MV-4-11 (cell line): ENCODE measurements at places on chromosomes 3 and 15.
A peak's percentile ranks its signal among the peaks of the same experiment; 100 is the strongest.

DNA sequence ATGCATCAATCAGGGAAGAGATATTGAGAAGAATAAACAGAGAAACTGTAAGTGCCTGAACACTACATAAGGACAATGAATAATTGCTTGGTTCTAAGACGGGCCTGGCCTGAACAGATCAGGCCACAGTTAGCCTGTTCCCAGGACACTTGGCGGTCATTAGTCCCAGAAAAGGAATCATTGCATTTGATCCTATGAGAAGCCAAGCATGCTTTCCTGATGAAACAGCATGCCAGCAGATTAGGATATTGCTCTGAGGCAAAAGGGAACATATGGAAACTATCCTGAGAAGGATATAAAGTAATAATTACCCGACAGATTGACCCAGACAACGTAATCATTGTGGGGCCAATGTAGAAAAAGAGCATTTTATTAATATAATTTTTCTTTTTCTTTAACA, 51.9 kb downstream of the STRIT1 start:
- DNase-seq, result no peak

DNA sequence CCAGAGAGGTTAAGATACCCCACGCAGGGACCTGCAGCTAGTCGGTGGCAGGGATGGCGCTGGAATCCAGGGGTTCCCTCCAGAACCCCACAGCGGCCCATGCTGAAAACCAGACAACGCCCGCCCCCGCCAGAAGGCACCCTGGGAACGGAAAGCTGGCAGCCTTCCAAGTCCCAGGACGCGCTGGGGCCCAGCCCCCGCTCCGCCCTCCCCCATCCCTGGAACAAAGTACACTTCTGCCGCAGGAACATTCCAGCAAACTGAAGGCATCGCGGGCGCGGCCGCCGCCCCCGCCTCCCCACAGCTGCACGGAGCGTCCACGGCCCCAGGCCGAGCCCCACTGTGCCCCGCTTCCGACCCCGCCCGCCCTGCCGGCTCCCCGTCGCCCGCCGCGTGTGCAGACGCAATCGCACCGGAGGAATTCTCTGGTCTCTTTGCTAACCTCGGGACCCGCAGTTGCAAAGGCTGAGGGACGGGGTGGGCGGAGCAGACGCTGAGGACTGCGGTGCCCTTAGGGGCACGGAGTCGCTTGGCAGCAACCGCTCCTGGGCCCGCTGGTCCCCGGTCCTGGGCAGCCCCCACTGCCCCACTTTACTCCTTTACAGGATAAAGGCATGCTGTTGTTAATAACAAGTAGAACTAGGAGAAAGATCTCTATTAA, 44.8 kb upstream of the RNU6-1 start:
- DNase-seq, result peak; percentile 51

DNA sequence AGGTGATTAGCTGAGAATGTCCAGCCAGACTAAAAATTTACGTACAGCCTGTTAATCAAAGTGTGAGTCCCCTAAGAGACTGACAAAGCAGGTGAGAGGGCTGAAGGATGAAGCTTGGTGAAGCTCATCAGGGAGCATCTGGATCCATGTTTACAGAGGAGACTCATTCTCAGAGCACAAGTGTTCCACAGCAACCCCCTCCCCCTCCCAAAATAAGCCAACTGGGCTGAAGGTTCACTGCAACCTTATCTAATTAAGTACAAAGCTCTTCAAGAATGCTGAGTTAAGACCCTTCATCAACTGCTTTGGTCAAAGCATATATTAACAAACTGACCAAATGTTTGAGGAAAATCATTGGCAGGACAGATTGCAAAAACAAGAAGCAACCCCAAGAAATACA, 262.6 kb upstream of the ZNF385D start:
- DNase-seq, result no peak

GRCh38 chr3:38634111-38634510, 15.4 kb downstream of the SCN5A start:
- peak; percentile 62 for DNase-seq

DNA sequence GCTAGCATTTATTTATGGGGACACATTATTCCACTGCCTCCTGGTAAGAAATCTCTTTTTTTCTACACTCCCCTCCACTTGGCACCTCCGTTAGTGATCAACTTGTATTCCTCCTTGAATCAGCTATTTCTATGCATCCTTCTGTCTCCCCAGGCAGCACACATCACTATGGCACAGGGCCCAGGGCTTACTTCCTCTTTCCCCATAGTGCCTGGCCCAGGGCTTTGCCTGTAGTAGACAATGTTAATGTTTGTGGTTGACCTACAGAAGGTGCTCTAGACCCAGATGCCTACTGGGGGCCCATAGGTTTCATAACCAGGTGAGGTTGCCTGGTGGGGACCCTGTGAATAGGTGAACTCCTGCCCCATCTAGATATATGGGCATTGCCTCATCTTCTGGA, 44.9 kb downstream of the EPHB1 start:
- DNase-seq, result peak; percentile 52

DNA sequence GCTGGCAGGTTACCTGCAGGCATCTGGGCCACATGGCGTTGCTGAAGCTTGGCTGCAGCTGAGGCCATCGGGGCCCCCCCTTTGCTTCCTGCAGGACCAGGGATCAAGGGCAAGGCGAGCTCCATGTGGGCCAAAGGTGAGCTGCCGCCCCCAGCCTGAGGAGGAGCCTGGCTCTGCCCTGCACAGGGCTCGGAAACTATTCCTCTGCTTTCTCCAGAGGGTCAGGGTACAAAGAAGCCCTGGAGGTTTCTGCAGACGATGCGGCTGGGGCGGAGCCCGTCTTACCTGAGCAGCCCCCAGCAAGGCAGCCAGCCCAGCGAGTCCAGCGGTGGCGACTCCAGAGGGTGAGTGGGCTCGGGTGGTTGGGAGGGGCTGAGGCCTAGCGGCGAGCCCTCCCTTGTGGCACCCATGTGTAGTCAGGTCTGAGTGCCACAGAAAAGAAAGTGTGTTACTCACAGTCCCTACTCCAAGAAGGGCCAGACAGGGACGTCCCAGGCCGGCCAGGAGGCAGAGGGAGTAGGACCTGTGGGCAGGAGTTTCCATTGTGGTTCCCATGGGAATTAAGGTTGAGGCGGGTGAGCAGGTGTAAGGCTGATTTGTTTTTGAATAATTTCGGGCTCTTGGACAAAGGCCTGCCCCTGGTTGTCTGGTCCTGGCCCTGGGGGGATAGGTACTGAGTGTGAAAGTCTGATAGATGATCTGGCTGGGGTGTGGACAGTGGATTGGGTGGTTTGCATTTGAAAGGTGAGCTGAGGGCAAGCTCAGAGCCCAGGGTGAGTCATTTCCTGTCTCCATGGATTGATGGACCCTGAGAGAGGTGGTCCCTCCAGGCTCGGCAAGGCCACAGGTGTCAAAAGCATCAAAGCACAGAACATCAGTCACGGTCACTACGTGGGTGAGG, 25.4 kb downstream of the CFAP100 start:
- DNase-seq, result no peak

GRCh38 chr15:41966920-41967465, 5.4 kb downstream of the EHD4 start:
- DNase-seq, result peak; percentile 8

GRCh38 chr3:5019411-5020241, 40.4 kb downstream of the BHLHE40 start:
- DNase-seq, result peak; percentile 25

DNA sequence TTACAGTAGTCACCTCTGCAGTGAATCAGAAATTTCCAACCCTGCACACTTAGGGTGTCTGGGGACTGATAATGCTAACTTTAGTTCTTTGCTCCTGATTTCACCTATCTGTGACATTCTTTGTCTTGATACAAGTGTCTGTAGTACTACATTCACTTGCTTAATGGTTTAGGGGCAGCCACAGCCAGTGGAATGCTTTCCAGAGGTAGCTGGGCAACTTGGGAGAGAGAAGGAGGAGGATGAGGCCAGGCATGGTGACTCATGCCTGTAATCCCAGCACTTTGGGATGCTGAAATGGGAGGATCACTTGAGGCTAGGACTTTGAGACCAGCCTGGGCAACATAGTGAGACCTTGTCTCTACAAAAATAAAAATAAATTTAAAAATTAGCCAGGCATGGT, 8.5 kb downstream of the BAHD1 start:
- no peak for DNase-seq

DNA sequence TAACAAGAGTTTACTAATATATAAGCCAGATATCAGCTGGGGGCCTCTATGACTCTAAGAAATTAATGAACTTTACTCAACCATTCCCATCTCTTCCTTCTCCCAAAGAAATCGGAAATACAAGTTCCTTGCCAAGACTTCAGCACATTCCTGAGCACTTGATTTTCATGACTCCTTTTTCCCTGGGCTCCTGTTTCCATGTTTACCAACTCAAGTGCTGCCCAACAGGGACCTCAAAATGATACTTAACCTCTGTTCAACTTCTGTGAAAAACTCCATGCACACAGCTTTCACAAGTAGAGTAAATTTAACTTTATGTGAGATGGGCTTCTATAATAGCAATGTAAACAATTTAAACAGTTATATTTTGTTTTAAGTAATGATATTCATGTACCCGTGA, 315.8 kb upstream of the CDIN1 start:
- no peak for DNase-seq

DNA sequence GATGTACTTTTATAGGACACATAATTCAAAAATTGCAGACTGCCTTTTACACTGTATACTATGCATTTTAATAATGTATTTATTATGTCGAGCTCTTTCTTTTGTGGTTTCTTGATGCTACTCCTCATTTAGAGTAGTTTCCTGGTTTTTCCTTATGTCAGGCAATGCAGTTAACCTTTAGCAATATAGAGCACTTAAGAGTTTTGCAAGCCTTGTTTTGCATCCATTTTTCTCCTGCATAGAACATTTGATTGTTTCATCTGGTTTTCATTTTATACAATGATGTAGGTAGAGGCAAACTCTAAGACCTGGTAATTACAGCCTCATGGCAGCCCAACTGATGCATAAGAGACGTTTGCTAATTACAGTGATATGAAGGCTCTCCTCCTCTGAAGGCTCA, 86.3 kb downstream of the PDZRN3 start:
- no peak for DNase-seq

DNA sequence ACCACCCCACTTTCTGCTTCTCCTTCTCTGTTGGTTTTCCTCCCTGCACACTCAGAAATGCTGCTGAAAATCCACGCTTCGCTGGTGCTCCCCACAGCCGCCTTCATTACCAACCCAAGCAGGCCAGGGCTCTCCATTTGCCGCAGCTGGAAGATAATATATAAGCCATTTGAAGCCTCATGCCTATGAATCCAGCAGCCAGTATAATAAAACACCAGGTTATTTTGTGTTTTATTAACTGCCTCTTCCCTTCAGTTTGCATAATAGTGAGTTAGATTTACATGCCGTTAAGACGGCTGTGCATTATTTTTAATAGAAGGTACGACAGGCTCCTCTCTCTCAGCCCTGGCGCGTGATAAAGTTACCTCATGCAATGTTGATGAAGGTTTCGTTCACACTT, 86.6 kb downstream of the TOP2B start:
- DNase-seq, result no peak
